Uterine smooth muscle cell (primary cell): ENCODE measurements at places on chromosomes 3 and 15. TPM values are rescaled to one million over a fixed set of nuclear protein-coding genes. Genes with fewer than 3 reads are reported as not detected.

The ZKSCAN7 gene
- 5.5 and 7.4 TPM in 2 replicates for total RNA-seq

The SCN5A gene
- total RNA-seq = 0.66 and 0.75 TPM in 2 replicates

The C3orf85 gene
- total RNA-seq = not detected in 2 replicates

The CPEB1 gene
- total RNA-seq = 34.7 and 35.2 TPM in 2 replicates

The KBTBD13 gene
- not detected in 2 replicates for total RNA-seq

The CELF6 gene
- 0.11 and 0.37 TPM in 2 replicates for total RNA-seq

The ONECUT1 gene
- total RNA-seq = 0.12 TPM in 1 of 2 replicates, not detected in the other

The RARB gene
- total RNA-seq = 26.4 and 44.8 TPM in 2 replicates

The SCN11A gene
- total RNA-seq = under 0.01 and 0.11 TPM in 2 replicates

The CXCR6 gene
- total RNA-seq = under 0.01 TPM in 1 of 2 replicates, not detected in the other

The FBN1 gene
- total RNA-seq = 481 and 802 TPM in 2 replicates

The SPESP1 gene
- total RNA-seq = 1.2 and 3.2 TPM in 2 replicates

The SLITRK3 gene
- under 0.01 and 0.11 TPM in 2 replicates for total RNA-seq

The GOLGA8G gene
- not detected in 2 replicates for total RNA-seq

The TFG gene
- total RNA-seq = 87.4 and 98.9 TPM in 2 replicates

The EFHB gene
- total RNA-seq = under 0.01 and 0.11 TPM in 2 replicates

The SPINK8 gene
- total RNA-seq = not detected in 2 replicates

The GHSR gene
- 0.12 TPM in 1 of 2 replicates, not detected in the other for total RNA-seq
